ENCODE measurements at places on chromosomes 7 and 10. TPM values are rescaled to one million over a fixed set of nuclear protein-coding genes. Genes with fewer than 3 reads are reported as not detected.

- no peaks in the 10 kb centered on the region for H3K36me3 ChIP-seq
- no peak for DNase-seq
- H3K27ac ChIP-seq, result no peak overlapping the region
- no peak overlapping the region for H3K4me3 ChIP-seq
- H3K4me1 ChIP-seq, result no peaks in the 10 kb centered on the region
These were observed 33.9 kb upstream of the ARL4A start for GRCh38 chr7:12653518-12653917.

DNA sequence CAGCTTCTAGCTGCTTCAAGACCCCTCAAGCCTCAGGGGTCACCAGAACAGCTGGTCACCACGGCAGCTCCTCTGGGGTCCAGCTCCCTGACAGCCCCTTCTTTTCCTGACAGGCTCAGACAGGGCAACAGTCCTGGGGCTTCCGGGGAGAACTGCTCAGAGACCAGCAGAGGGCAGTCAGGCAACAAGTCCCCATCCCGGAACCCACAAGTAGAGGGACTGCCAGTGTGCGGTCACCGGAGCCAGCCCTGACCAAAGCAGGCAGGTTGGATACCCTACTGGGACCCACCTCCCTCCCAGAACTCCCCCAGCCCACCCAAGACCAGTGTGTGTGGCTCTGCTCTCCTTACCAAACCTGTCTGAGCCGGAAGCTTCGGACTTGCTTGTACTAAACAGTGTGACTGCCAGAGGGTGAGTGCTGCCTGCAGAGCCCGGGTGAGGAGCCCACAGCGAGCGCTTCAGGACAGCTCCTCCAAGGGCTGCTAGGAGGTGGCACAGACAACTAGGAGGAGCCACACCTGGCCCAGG is 40.3 kb downstream of the YKT6 start:
- H3K36me3 ChIP-seq, result no peaks in the 10 kb centered on the region
- no peak overlapping the region for H3K4me3 ChIP-seq
- peak; percentile 58 for DNase-seq
- H3K27ac ChIP-seq, result no peak overlapping the region
- H3K4me1 ChIP-seq, result no peaks in the 10 kb centered on the region

- H3K36me3 ChIP-seq, result peaks cover 10% of the 10 kb centered on the region
- H3K4me1 ChIP-seq, result peaks cover 53% of the 10 kb centered on the region
- no peak for DNase-seq
- H3K4me3 ChIP-seq, result no peak overlapping the region
- no peaks in the 10 kb centered on the region for H3K27me3 ChIP-seq
- H3K27ac ChIP-seq, result peak overlapping the region; percentile 74
These were observed 11.0 kb upstream of the TRIM8 start for GRCh38 chr10:102633287-102633686.

GRCh38 chr10:76766682-76767081 is 870.9 kb downstream of the KCNMA1 start:
- H3K36me3 ChIP-seq, result no peaks in the 10 kb centered on the region
- no peaks in the 10 kb centered on the region for H3K27me3 ChIP-seq
- no peak for DNase-seq

- H3K27ac ChIP-seq, result no peak overlapping the region
- no peak overlapping the region for H3K4me3 ChIP-seq
- peaks cover 7% of the 10 kb centered on the region for H3K4me1 ChIP-seq
These were observed 186.6 kb upstream of the INHBA start for GRCh38 chr7:41889472-41889871.

- no peaks in the 10 kb centered on the region for H3K36me3 ChIP-seq
- H3K4me3 ChIP-seq, result peak overlapping the region; percentile 56
- peaks cover 19% of the 10 kb centered on the region for H3K4me1 ChIP-seq
- DNase-seq, result peak; percentile 30
These were observed 37.4 kb downstream of the RASGEF1A start for GRCh38 chr10:43229208-43230061.

DNA sequence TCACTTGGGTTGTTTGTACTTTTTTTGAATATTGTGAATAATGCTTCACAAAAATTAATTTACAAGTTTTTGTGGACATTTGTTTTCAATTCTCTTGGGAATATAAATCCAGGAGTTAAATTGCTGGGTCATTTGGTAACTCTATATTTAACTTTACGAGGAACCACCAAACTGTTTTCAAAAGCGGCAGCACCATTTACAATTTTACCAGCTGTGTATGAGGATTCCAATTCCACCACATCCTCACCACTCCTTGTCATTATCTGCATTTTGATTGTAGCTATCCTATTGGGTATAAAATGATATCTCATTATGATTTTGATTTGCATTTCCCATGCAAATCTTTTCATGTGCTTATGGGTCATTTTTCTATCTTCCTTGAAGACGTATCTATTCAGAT is 4.0 kb upstream of the NUDT13 start:
- H3K27ac ChIP-seq, result no peak overlapping the region

- DNase-seq, result no peak
- no peak overlapping the region for H3K27ac ChIP-seq
- no peaks in the 10 kb centered on the region for H3K36me3 ChIP-seq
- H3K27me3 ChIP-seq, result no peaks in the 10 kb centered on the region
These were observed 126.1 kb downstream of the NEBL start for GRCh38 chr10:20771051-20771450.

The HOXA6 gene
- total RNA-seq, result 8.4 TPM

The PON1 gene
- 0.59 TPM for total RNA-seq

The TMEM225B gene
- 1.4 TPM for total RNA-seq

The CXCL12 gene
- 34.1 TPM for total RNA-seq

The COL17A1 gene
- total RNA-seq, result 2.0 TPM

The SNX10 gene
- 36.8 TPM for total RNA-seq

The VIPR2 gene
- 0.74 TPM for total RNA-seq

The PPP1R9A gene
- 39.1 TPM for total RNA-seq

The HECW1 gene
- 1.0 TPM for total RNA-seq
